ENCODE measurements at places on chromosomes 1 and 21.

- DNase-seq = no peak
These were observed 31.5 kb upstream of the GJA5 start for GRCh38 chr1:147791876-147792275.

- DNase-seq = no peak
These were observed 1.3 kb upstream of the SELP start for GRCh38 chr1:169631249-169631648.

DNA sequence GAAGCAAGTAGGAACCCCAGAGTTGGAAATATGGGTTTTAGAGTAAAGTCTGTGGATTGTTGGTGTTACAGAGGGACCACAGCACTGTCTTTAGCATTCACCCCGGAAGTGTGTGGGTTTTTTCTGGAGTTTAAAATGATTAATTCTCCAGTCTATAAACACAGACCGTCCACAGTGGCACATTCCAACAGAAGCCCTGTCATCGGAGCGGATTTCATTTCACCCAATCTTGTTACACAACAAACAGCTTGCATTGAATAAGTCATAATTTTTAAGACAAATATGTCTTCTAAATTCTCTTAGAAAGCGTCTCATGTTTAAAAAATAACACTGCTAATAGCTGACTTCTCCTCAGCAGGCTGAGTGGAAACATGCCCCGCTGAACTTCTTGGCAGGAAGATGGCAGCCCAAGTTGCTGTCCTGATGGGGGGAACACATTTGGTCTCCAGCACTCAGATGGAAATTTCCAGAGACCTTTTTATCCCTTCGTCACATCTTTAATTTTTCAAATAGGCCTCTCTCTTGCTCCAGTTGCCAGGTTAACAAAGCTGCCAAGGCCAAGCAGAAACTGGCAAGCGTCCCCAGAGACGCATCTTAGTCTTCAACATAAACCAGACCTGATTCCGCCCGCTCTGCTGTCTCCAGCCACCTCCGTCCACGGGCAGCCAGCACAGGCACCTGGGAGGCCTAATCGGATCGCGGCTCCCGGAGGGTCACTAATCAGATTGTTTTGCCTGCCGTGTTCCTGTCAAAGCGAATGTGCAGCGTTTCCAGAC is 28.8 kb upstream of the SLC19A1 start:
- no peak for DNase-seq

GRCh38 chr1:33586106-33586505 is 113.7 kb downstream of the ZSCAN20 start:
- no peak for DNase-seq

DNA sequence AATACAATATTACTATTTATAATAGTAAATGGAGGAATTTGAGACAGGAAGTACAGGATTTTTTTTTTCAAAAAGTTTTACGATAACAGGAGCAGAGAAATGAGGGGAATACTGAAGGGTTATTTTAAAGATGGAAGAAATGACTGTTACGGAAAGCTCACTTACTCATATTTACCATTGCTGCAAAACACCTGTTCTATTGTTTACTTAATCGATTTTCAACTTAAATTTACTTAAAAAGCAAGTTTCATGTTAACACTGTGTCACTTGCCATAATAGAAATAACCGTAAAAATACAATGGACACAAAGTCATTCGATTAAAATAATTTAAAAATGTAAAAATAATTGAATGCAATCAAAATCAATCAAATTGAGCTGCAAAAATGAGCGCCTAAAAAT is 3.4 kb upstream of the EXO1 start:
- no peak for DNase-seq

DNA sequence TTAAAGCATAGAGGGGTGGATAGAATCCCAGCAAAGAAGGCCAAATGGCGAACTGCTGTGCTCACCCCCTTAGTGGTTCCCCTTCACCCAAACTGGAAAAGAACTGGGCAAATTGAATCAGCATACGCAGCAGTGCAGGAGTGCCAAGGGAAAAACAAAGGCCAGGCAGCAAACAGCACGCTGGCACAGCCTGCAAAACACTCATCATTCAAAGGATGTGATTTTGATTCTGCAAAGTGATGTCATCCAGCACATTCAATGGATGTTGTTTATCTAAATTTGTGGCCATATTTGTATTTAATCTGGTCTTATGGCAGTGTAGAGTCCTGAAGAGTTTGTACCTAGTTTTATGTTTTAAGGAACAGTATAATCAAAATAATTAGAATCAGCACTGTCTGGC is 71.8 kb upstream of the ECE1 start:
- DNase-seq = no peak

DNA sequence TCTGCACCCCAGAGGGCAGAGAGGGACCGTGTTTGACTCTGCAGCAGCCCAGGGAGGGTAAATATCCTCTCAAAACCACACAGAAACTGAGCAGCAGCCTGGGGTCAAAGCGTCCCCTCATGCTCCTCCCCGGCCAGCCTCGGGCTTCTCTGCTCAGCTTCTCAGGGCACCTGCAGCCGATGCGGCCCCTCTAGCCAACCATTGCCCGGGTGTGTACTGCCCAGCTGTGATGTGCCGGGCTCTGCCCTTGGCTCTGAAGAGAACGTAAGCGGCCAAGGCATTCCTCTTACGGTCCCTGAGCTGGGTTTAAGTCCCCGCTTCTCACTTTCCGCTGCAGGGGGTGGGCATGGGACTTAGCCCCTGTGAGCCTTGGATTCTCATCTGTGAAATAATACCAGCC is 5.5 kb downstream of the FAM131C start:
- no peak for DNase-seq

GRCh38 chr1:14254251-14254650 is 344.2 kb upstream of the KAZN start:
- DNase-seq = no peak
